Activated CD8-positive, alpha-beta T cell treated with anti-CD3 and anti-CD28 coated beads, Interleukin-2, amount 10 ng/mL, durations not matched to agents 7 days and 5 days (primary cell): ENCODE measurements at places on chromosomes 13 and 19. TPM values are rescaled to one million over a fixed set of nuclear protein-coding genes. Genes with fewer than 3 reads are reported as not detected.

DNA sequence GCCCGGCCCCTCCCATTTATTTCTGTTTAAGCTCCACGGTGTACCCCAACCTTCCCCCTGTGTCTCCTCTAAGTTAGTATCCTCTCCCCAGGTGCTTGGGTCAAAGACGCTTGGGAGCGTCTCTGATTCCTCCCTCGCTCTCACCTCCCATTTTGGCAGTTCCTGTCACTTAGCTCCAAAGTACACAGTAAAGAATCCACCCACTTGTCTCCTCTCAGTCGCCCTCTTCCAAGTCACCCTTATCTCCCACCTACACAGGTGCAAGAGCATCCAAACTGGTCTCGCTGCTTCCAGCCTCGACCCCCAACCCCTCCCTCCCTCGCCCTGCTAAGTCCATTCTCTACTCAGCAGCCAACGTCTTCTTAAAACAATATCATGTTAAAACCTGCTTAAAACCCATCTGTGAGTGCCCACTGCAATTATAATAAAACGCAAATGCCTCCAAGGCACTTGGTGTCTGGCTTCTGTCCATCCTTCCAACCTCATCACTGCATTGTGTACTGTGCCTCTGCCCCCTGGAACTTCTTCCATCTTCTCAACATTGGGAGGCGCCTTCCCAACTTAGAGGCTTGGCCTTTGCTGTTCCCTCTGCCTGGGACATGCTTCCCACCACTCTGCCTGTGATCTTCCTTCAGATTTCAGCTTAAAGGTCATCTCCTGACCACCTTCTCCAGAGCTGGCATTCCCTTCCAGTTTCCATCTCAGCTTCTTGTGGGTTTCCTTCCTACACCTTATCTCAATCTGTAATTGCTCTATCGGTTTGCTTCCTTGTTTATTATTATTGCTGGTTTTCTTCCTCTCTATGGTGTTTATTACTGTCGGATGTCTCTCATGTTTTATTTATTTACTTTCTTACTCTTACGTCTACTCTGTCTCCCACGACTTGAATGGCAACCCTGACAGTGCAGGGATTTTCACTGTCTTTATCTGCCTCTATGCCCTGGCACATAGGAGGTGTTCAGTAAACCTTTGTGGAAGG, 9.5 kb upstream of the KLK14 start:
- DNase-seq: no peak

- no peak for DNase-seq
Observed at GRCh38 chr19:28500982-28501630, 711.8 kb downstream of the UQCRFS1 start.

DNA sequence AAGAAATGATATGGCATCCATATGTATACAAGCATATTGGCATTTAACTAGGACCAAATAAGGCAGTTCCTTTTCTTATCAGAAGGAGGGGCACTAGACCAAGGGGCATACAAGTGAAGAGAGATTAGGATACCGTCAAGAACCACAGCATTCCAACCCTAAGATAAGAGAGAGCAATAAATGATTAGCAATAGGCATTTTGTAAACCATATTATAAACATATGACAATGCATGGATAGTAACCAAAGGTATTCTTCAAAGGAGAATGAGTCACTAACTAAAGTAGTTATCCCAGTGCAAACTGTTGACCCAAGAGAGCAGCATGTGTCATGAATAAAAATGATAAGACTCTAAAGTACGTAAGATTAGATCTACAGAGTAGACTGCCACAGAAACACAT, 500.9 kb upstream of the HTR2A start:
- no peak for DNase-seq

- no peak for DNase-seq
Observed at GRCh38 chr19:12995596-12996405, 526 bp downstream of the NFIX start.

SIGLEC9 gene
- total RNA-seq: 0.60 TPM
